ENCODE measurements at places on chromosomes 7 and 10. TPM values are rescaled to one million over a fixed set of nuclear protein-coding genes. Genes with fewer than 3 reads are reported as not detected.

- no peaks in the 10 kb centered on the region for H3K36me3 ChIP-seq
- no peak overlapping the region for H3K4me3 ChIP-seq
- no peaks in the 10 kb centered on the region for H3K27me3 ChIP-seq
- no peak for DNase-seq
These were observed 249.4 kb downstream of the RAB11FIP2 start for GRCh38 chr10:117797296-117797695.

- no peaks in the 10 kb centered on the region for H3K27me3 ChIP-seq
- no peaks in the 10 kb centered on the region for H3K36me3 ChIP-seq
- H3K4me3 ChIP-seq, result no peak overlapping the region
- H3K27ac ChIP-seq, result no peak overlapping the region
These were observed 428.6 kb downstream of the TCERG1L start for GRCh38 chr10:130882906-130883305.

Gene CALHM3
- total RNA-seq, result not detected

- no peak overlapping the region for H3K4me3 ChIP-seq
- H3K36me3 ChIP-seq, result no peaks in the 10 kb centered on the region
- peaks cover 14% of the 10 kb centered on the region for H3K4me1 ChIP-seq
- DNase-seq, result peak; percentile 44
These were observed 242.8 kb upstream of the PPP2R2D start for GRCh38 chr10:131657985-131658330.

Gene OR13A1
- not detected for total RNA-seq

Gene ANK3
- 214 TPM for total RNA-seq

Gene FAM241B
- total RNA-seq, result 7.6 TPM

DNA sequence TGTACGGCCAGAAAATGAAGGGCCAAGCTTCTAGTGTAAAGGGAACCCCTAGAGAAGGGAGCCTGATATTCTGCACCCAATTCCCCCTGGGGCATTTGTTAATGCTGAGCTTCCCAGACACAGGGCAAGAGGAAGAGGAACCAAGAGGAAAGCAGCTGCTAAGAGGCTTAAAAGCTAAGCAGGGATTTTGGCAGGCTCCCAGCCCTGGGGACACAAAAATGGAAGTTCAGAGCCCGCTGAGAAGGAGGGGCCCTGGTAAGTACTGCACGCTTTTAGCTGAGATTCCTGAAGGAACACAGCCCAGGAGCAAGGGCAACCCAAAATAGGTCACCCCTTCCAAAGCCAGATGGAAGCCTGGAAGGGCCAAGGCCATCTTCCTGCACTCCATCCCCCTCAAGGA is 387.3 kb upstream of the MGMT start:
- H3K4me1 ChIP-seq, result no peaks in the 10 kb centered on the region
- no peaks in the 10 kb centered on the region for H3K36me3 ChIP-seq
- no peak overlapping the region for H3K4me3 ChIP-seq

DNA sequence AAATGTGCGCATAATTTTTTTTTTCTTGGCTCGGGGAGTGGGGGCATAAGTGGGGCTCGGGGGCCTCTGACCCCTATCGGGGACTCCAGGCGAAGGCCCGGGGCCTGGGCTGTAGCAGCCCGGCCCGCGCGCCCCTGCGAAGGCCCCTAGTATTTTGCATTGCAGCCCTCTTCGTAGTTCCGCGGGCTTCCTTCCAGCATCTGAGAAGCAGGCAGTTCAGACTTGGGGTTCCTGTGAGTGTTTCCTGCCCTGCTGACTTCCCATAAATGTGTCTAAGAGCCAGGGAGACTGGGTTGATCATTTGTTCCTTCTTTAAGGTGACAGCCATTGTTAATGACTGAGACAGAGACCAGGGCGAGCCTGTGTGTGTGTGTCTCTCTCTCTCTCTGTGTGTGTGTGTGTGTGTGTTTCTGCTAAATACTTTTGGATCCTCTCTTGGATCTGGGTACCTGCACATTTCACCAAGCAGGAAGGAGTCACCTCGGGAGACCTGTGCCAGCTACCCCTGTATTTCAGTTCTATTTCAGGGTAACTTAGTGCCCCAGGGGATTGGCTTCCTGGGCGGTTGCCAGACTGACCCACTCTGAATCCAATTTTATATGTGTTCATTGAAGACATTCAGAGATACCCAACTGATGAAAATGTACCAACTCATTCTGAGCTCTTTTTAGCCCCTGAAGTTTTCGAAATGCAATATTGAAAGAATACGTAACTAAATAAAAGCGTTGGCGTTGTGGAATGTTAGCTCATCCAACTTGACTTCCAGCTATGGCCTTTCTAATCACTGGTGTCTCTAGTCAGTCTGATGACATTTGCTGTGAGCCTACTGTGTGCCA is 805 bp downstream of the MSRB2 start:
- H3K4me1 ChIP-seq, result peaks cover 11% of the 10 kb centered on the region
- no peaks in the 10 kb centered on the region for H3K36me3 ChIP-seq
- peak; percentile 66 for DNase-seq
- H3K4me3 ChIP-seq, result peak overlapping the region; percentile 64

GRCh38 chr7:126842451-126842850 is 410.3 kb downstream of the GRM8 start:
- H3K36me3 ChIP-seq, result no peaks in the 10 kb centered on the region
- H3K4me3 ChIP-seq, result no peak overlapping the region
- no peaks in the 10 kb centered on the region for H3K4me1 ChIP-seq
- no peaks in the 10 kb centered on the region for H3K27me3 ChIP-seq
- H3K27ac ChIP-seq, result no peak overlapping the region

DNA sequence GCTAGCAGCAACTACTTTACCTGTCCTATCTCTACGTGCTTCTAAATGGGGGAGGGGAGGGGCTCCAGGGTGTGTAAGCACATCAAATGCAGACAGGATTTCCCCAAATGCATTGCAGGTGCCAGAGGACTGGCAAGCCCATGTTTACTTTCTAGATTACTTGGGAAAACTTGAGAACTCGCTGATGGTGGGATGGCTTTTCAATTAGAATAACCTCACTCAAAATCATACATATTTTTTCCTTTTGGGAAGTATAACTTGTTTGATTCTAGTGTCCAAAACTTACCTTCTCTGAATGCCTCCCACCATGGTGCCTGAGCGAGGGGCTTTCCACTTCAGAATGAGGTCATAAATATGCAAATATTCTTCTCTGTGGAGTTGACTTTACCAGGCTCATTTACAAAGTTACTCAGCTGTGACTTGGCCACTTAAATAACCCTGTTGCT is 191.3 kb upstream of the RHOBTB1 start:
- no peak overlapping the region for H3K27ac ChIP-seq
- H3K27me3 ChIP-seq, result no peaks in the 10 kb centered on the region
- no peak for DNase-seq
- no peaks in the 10 kb centered on the region for H3K36me3 ChIP-seq
- H3K4me3 ChIP-seq, result no peak overlapping the region

DNA sequence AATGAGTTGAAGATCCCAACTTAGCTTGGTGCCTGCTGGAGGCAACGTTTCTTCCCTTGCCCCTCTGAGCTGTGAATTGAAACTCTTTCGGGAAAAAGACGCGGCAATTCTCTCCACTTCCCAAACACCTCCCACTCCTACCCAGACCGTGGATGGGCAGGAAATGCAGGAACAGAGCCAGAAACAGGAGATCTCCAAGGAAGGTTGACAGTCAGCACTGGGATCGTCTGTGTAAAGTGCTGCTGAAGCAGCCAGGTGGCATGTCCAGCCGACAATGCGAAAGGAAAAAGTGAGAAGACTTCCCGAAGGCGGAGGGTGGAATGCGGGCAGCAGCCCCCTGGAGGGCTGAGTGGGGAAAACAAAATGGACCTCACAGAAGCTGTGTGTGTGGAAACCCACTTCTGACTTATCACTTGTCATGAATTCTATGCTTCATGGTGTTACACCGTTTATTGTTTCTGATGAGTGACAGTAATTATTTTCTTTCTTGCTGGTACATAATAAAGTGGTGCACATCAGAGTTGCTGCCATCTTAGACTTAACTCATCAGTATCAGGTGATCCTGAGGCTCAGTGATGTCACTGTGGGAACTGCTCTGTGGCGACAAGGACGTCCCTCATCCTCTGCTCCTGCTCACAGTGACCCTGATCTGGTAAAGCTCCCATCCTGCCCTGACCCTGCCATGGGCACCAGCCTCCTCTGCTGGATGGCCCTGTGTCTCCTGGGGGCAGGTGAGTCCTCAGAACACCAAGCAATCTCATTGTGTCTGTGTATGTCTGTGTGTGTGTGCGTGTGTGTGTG is 220.5 kb upstream of the PRSS1 start:
- no peaks in the 10 kb centered on the region for H3K27me3 ChIP-seq
- no peaks in the 10 kb centered on the region for H3K36me3 ChIP-seq
- H3K4me3 ChIP-seq, result no peak overlapping the region
- no peak for DNase-seq

GRCh38 chr10:5594271-5595049 is 69.7 kb downstream of the CALML3 start:
- H3K27ac ChIP-seq, result no peak overlapping the region
- H3K36me3 ChIP-seq, result no peaks in the 10 kb centered on the region
- no peak overlapping the region for H3K4me3 ChIP-seq

GRCh38 chr10:79078367-79079053 is 9.7 kb downstream of the ZMIZ1 start:
- peaks cover 87% of the 10 kb centered on the region for H3K4me1 ChIP-seq
- H3K4me3 ChIP-seq, result no peak overlapping the region
- peak overlapping the region; percentile 83 for H3K27ac ChIP-seq
- H3K27me3 ChIP-seq, result no peaks in the 10 kb centered on the region
- no peak for DNase-seq

DNA sequence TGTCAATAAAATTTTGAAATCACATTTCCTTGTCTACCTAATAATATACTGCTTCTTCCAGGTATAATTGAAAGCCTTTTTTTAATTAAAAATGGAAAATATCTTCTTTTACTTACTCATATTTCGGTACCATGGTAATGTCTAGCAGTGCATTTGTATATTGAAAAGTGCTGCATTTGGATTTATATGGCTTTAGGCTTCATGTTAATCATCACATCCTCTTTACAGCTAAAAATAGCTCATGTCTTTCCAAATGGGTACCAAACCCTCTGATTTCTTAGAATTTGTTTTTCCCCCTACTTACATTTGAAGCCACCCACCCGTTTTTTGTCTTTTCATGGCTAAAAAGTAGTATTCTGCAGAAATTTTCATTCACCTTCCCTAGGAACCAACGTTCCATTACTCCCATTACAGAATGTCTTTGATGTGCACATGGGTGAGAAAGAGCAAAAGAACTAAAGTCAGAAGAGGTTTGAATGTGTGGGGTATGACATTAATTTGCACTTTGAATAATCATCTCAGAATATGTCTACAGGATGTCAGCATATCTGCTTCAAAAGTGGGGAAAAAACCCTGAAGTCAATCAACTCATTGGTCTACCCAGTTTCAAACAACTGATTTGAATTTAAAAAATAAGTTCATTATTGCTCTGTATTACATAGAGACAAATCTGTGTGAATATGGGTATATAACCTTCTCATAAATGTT is 935.9 kb downstream of the GATA3 start:
- no peaks in the 10 kb centered on the region for H3K27me3 ChIP-seq
- no peaks in the 10 kb centered on the region for H3K4me1 ChIP-seq
- H3K27ac ChIP-seq, result no peak overlapping the region
- H3K36me3 ChIP-seq, result no peaks in the 10 kb centered on the region
- no peak for DNase-seq

Gene GCK
- total RNA-seq, result 0.25 TPM

- peak; percentile 64 for DNase-seq
- no peak overlapping the region for H3K27ac ChIP-seq
- no peak overlapping the region for H3K4me3 ChIP-seq
These were observed 21.3 kb downstream of the MDH2 start for GRCh38 chr7:76069238-76069638.

Gene POP7
- 25.7 TPM for total RNA-seq

DNA sequence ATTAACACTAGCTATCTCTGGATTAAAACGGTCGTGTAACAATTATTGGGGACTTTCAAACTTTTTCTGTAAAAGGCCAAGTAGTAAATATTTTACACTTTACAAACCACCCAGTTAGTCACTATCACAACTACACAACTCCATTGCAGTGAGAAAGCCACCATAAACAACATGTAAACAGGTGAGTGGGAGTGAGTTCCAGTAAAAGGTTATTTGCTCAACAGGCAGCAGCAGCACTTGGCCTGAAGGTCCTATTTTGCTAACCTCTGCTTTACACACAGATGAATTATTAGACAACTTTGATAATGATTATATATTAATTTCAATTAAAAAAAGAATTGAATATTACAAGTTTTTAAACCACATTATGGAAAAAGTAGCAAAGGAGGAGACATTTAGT is 15.8 kb upstream of the AGMO start:
- H3K36me3 ChIP-seq, result no peaks in the 10 kb centered on the region
- no peak overlapping the region for H3K27ac ChIP-seq
- DNase-seq, result no peak
- no peaks in the 10 kb centered on the region for H3K4me1 ChIP-seq
- no peak overlapping the region for H3K4me3 ChIP-seq
- H3K27me3 ChIP-seq, result no peaks in the 10 kb centered on the region

Gene ZNF33B
- total RNA-seq, result 47.0 TPM

- H3K36me3 ChIP-seq, result no peaks in the 10 kb centered on the region
- peak; percentile 53 for DNase-seq
- no peaks in the 10 kb centered on the region for H3K27me3 ChIP-seq
- no peaks in the 10 kb centered on the region for H3K4me1 ChIP-seq
These were observed 55.4 kb upstream of the LMTK2 start for GRCh38 chr7:98051118-98051744.

All from kidney (tissue), 22 donors.